Ascending aorta (tissue), 2 donors: ENCODE measurements at places on chromosomes 11 and 22.

GRCh38 chr11:14551380-14551779 lies 31.2 kb upstream of the PSMA1 start:
- H3K27me3 ChIP-seq = no peaks in the 10 kb centered on the region
- H3K36me3 ChIP-seq = no peaks in the 10 kb centered on the region
- H3K27ac ChIP-seq = no peak overlapping the region
- H3K4me1 ChIP-seq = no peaks in the 10 kb centered on the region
- no peak for DNase-seq
- H3K4me3 ChIP-seq = no peak overlapping the region

DNA sequence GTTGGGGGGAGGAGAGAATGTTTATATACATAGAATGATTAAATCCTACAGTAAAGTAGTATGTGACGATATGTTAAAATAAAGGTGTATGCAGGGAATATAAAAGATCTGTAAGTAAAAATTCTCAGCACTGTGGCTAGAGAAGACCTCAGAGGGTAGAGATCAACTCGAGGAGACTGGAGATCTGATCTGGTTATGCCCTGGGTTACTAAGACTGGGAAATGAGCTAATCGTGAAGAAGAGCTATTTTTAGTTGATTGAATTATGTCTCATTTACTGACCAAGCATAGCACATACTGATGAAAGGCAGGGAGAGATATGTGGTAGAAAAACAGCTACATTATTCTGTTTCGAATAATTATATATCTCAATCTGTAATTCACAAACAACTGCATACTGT lies 42.8 kb upstream of the ALKBH3 start:
- no peak overlapping the region for H3K4me3 ChIP-seq
- no peak overlapping the region for H3K27ac ChIP-seq
- no peaks in the 10 kb centered on the region for H3K36me3 ChIP-seq
- DNase-seq = no peak

DNA sequence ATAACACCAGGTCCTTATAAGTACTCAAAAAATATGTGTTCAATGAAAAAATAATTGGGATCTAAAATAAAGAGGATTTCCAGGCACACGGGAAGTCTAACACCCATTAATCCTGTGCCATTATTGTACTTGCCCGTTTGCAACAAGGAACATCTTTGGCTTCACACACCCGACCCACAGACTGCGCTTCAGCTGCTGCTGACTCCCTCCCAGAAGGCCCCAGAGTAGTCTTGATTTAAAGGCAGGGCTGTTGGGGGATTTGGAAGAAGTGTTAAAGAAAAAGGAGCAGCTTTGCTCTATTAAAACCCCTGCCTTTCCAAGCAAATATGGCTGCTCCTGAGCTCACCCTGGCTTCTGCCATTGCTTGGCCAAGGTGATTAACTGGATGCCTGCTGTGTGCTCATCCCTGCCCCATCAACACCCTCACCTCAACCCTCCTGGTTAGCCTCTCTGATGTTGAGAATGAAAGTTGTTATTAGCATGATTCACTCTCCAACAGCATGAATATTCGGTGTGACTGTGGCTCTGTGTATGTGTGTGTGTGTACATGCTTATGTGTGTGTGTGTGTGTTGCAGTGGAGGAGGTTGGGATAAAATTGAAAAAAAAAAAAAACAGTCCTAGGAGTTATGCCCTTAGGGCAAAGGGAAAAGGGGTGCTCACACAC lies 76.1 kb downstream of the KIRREL3 start:
- DNase-seq = no peak
- H3K27me3 ChIP-seq = no peaks in the 10 kb centered on the region
- H3K4me3 ChIP-seq = no peak overlapping the region
- H3K36me3 ChIP-seq = no peaks in the 10 kb centered on the region

- no peaks in the 10 kb centered on the region for H3K4me1 ChIP-seq
- peak; percentile 40 for DNase-seq
- no peaks in the 10 kb centered on the region for H3K27me3 ChIP-seq
- no peak overlapping the region for H3K27ac ChIP-seq
These were observed 87.4 kb upstream of the SHISAL1 start for GRCh38 chr22:44399906-44400762.

- H3K4me1 ChIP-seq = no peaks in the 10 kb centered on the region
- no peaks in the 10 kb centered on the region for H3K36me3 ChIP-seq
- H3K4me3 ChIP-seq = no peak overlapping the region
- H3K27me3 ChIP-seq = no peaks in the 10 kb centered on the region
- DNase-seq = no peak
These were observed 66.0 kb downstream of the KCNQ1 start for GRCh38 chr11:2510626-2511402.

DNA sequence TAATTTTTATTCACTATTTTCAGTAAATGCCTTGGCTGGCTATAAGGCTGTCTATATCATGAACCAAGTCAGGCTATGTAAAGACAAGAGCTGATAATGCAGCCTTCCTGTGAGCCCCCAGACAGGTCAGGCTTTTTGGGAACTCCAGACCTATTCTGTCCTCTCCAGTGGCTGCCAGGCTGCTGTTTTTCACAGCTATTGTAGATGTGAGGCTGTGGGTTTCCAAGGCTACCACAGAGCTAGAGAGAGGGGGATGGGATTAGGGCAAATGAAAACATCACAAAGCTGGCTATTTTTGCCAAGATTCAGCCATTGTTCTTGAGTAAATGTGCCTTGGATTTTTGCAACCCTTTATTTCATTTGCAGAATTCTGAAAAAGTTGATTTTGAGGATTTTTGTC lies 55.7 kb upstream of the SORL1-AS1 start:
- no peak overlapping the region for H3K27ac ChIP-seq
- H3K36me3 ChIP-seq = no peaks in the 10 kb centered on the region
- no peaks in the 10 kb centered on the region for H3K27me3 ChIP-seq
- DNase-seq = no peak
- H3K4me3 ChIP-seq = no peak overlapping the region
- peaks cover 5% of the 10 kb centered on the region for H3K4me1 ChIP-seq
